ENCODE measurements at places on chromosomes 16 and 17. TPM values are rescaled to one million over a fixed set of nuclear protein-coding genes. Genes with fewer than 3 reads are reported as not detected.

- peak; percentile 51 for DNase-seq
Measured at GRCh38 chr17:64216338-64217248, 46.5 kb downstream of the TEX2 start.

GRCh38 chr17:57121308-57122042, 36.4 kb downstream of the AKAP1 start:
- peak; percentile 51 for DNase-seq

DNA sequence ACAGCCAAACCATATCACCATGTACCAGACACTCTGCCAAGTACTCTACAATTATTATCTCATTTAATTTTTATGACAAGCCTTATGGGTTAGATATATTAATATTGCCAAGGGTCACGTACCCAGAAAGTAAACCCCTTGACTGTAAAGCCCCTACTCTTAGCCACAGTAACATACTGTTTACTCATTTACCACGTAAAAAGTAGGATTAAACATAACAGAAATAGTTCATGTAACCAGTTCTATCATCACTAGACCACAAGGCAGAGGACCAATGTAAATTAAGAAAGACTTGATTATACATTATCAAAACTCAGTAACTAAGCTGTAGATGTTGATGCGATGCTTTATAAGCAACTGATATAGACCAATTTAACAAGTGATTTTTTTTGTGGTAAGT, 101.5 kb upstream of the CNTNAP4 start:
- no peak for DNase-seq

DNA sequence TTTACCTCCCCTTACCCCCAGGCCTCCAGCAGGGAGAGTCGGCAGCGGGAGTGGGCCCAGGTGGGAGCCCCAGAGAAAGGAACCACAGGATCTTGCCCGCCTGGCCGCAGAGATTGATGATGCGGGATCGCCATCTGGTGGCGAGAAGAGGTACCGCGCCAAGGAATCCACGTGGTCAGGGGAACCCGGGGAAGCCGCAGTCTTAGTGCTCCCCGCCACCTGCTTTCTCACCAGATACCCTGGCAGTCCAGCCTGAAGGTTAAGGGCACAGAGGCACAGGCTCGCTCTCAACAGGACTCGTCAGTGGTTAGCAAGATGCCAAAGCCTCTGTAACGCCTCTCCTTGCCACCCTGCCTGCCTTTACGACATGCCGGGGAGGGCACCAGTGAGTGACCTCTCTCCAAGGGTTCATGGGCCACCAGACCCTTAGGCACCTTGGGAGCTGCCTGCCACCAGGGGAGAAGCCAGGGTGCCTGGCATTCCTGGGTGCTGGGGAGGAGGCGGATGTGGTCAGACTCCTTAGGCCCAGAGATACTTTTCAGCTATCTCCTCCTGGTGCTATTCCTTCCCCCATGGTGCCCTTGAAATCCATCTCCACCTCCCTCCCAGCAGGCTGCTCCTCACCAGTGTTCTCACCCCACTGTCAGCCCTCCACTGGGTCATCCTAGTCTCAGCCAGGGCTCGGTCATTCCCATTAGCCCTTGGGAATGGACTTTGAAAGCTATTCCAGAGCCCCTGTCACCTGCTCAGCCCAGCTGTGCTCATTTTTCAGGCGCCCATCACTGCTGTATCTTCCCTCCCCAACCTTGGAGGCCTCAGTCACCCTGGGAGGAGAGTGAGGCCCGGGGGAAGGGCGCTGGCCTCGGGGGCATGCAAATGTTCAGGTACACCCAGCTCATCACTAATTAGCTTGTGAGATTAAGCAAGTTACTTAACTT, 5.5 kb upstream of the RHBDF2 start:
- DNase-seq, result peak; percentile 60

- peak; percentile 27 for DNase-seq
Measured at GRCh38 chr17:16942141-16943031, 29.5 kb downstream of the TNFRSF13B start.

- DNase-seq, result peak; percentile 47
Measured at GRCh38 chr16:47712276-47713224, 251.4 kb downstream of the PHKB start.

DNA sequence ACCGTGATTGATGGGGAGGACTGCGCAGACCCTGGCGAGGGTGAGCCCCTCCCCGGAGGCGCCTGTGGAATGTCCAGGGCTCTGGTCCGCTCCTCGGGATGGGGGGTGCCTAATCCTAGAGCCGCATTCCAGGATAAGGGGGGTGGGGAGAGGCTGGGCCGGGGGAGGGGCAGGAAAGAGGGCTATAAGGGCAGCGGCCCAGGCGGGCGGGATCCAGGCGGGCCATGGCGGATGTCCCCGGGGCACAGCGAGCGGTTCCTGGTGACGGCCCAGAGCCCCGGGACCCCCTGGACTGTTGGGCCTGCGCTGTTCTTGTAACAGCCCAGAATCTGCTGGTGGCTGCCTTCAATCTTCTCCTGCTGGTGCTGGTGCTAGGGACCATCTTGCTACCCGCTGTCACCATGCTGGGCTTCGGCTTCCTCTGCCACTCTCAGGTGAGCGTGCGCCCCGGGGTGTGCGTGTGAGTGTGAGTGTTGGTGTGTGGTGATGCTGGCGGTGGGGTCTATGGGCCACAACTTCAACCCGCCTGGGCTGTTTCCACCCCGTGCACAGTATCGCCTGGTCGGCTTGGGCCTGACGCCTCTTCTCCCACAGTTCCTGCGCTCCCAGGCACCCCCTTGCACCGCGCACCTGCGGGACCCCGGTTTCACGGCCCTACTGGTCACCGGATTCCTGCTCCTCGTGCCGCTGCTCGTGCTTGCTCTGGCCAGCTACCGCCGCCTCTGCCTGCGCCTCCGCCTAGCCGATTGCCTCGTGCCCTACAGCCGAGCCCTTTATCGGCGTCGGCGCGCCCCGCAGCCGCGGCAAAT, at the start of gene TMEM88:
TSS of gene TMEM88 (plus strand) at position 216 of the 809 bp plus-strand sequence. CDS start at position 225, 9 bp downstream.
- DNase-seq, result no peak

GRCh38 chr17:35449371-35449931, 885 bp upstream of the SLFN13 start:
- peak; percentile 40 for DNase-seq

- DNase-seq, result no peak
Measured at GRCh38 chr17:31416503-31416923, 25.0 kb downstream of the RAB11FIP4 start.

GRCh38 chr16:4426021-4426684, 485 bp downstream of the DNAJA3 start:
- DNase-seq, result no peak

- peak; percentile 29 for DNase-seq
Measured at GRCh38 chr16:67883872-67884261, 818 bp upstream of the NRN1L start.

- DNase-seq, result no peak
Measured at GRCh38 chr16:64459402-64459801, 662.5 kb downstream of the CDH11 start.

GRCh38 chr16:73306901-73307413, 259.0 kb upstream of the ZFHX3 start:
- no peak for DNase-seq

GRCh38 chr17:72124438-72124775, 3.6 kb downstream of the SOX9 start:
- no peak for DNase-seq

DNA sequence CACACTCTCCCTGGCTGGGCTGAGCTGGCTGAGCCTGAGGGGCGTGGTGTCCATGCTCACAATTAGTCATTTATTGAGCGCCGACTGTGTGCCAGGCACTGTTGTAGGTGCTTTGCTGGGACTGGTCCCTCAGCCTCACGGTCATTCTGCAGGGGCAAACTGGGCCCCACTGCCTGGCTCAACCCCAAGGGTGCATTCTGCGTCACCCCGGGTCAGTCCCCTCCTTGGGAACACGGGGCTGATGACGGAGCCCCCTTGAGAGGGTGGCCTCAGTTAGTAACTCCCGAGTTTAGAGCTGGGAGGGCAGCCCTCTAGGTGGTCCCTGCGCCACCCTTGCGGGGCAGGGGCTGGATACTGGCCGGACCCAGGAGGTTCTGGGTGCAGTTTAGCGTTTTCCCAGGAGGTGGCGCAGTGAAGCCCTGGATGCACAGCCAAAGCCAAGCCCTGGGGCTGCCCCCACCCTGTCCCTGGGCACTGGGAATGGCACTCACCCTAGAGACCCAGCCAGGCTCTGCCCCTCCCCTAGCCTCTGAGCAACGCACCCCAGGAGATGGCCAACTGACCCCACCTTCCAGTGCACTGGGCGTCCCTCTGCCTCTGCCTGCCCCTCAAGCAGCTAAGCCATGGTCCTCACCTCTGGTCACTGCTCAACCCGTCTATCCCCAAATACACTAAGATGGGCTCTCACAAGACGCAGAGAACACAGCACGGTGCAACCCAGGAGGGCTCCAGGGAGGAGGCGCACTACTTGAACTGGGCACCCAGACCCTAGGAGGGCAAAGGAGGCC, 243.2 kb upstream of the GSE1 start:
- no peak for DNase-seq

DNA sequence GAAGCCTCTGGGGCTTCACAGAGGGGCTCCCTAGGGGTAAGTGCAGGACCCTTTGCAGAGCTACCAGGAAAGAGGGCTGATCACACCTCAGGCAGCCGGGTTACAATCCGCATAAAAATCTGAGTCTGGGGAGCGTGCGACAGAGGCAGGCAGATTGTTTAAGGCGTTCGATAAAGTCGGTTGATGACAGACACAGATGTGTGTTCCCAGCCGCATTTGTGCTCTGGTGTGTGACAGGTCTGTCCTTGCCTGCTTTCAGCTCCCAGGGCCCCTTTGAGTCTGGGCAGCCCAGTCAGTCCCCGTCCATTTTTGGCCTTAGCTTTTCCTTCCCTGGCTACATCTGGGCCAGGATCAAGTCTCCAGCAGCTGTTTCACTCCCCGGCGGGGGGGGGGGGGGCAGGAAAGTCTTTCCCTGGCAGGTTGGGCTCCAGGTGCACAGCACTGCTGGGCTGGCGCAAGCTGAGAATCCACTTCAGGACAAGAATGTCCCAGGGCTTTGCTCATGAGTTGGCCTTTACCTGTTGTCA, 1.3 kb upstream of the ZACN start:
- no peak for DNase-seq

DNA sequence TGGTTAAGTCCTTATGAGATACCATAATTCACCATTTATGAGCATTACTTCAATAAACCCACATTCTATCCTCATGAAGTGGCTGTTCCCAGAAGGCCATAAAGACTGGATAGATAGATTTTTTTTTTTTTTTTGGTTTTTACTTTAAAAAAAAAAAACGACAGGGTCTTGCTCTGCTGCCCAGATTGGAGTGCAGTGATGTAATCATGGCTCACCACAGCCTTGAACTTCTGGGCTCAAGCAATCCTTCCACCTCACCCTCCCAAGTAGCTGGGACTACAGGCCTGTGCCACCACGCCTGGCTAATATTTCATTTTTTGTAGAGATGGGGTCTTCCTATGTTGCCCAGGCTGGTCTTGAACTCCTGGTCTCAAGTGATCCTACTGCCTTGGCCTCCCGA, 102.3 kb downstream of the XYLT1 start:
- no peak for DNase-seq

DNA sequence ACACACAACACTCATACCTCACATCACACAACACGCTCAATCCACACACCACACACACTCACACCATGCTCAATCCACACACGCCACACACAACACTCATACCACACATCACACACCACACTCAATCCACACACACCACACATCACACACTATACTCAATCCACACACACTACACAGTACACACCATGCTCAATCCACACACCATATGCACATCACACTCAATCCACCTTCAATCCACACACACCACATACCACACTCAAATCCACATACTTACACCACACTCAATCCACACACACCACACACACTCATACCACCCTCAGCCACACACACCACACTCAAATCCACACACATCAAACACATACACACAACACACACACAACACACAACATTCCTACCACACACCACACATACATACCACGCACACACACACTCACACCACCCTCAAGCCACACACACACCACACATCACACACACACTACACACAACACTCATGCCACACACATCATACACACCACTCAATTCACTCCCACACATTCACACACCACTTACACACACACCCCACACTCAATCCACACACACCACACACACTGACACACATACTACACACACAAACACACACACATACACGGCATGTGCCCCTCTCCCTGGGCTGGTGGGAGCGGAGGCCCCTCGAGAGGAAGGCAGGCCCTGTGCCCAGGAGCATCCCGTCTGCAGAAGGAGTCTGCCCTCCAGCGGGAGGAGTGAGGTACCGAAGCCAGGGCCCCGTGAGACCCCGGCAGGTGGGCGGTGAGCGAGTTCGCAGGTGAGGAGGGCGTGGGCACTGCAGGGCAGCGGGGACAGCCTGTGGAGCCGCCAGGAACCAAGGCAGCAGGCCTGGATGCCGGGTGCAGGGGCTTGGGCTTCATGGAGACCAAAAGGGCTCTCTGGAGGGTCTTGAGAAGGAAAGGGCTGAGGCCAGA, 33.1 kb upstream of the RPTOR start:
- DNase-seq, result no peak

DNA sequence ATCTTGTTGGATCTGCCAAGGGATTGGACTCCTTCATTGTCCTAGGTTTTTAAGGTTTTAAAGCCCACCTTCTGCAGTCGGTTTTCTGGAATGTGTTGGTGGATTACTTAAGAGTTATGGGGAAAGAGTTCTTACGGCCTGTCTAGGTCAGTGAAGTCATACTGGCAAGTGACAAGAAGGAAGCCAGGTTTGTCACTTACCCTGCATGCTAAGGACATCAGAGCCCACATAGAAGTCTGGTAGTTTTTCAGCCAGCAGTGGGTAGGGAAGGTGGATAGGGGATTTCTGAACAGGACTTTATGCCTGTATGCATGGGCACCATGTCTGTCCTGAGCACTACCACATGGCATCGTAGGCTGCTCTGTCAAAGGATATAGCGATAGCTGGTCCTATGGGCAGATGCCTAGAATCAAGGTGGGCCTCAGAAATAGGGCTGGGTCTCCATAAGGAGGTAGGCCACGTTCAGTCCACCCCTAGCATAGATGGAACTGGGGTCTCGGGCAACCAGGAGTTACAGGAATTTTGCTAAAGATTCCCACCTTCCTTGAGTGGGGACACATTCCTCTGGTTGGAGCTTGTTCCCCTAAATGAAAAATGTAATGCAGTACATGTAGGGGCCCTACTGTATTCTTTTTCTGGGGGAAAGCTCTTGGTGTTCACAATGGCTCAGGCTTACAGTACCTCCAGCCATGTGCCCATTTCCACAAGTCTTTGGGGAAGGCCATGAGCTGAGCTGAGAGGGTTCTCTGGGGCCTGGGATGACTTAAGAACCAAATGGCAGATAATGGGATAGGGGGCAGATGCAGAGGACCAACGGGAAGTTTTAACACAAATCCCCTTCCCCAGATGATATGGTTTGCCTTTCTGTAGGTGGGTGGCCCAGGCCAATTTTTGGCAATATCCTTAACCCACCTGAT, 27.5 kb downstream of the TRPV2 start:
- DNase-seq, result peak; percentile 15

DNA sequence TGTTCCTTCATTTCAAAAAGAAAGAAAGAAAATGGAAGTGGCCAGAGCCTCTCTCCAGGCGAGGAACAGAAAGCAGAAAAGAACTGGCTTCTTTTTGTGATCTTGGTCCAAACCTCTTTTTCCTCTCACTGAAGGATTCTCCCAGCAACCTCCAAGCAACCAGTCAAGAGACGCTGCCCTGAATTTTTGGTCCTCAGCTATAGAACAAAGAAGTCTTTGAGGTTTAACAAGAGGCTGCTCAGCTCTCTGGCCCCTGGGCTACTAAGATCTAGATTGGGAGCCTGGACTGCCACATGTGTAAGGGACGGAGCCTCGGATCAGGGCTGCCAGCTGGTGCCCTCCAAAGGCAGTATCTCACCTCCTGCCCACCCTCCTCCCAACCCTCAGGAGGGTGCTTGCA, 62.6 kb downstream of the AXIN2 start:
- DNase-seq, result no peak

KSR1 gene
- total RNA-seq, result 10.1 TPM

ADGRG3 gene
- not detected for total RNA-seq

GINS2 gene
- total RNA-seq, result 0.26 TPM

DCAF7 gene
- total RNA-seq, result 13.9 TPM

C17orf78 gene
- not detected for total RNA-seq

BCL6B gene
- 0.50 TPM for total RNA-seq
